ENCODE measurements at places on chromosomes 12 and 14.

DNA sequence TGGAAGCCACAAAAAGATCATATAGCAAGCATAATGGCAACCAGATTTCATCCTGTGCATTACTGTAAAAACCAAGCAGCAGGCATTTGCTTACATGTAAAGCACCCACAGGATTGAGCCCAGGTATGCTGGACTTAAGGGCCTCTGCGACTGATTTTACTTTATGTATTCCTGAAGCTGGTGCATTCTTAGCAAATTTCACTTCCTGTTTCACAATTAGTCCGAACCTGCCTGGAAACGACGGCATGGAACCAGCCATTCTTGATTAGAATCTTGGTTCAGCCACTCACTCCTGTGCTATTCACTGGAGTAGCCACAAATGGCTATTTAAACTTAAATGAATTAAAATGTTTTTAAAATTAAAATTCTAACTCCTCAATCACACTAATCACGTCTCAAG, 239.2 kb downstream of the NUAK1 start:
- DNase-seq: no peak

- DNase-seq: no peak
These were observed 74.2 kb downstream of the KICS2 start for GRCh38 chr12:64147875-64148274.

GRCh38 chr12:124365726-124366430, 71.0 kb downstream of the RFLNA start:
- DNase-seq: no peak

GRCh38 chr14:54220704-54221431, 175.9 kb upstream of the CDKN3 start:
- no peak for DNase-seq

DNA sequence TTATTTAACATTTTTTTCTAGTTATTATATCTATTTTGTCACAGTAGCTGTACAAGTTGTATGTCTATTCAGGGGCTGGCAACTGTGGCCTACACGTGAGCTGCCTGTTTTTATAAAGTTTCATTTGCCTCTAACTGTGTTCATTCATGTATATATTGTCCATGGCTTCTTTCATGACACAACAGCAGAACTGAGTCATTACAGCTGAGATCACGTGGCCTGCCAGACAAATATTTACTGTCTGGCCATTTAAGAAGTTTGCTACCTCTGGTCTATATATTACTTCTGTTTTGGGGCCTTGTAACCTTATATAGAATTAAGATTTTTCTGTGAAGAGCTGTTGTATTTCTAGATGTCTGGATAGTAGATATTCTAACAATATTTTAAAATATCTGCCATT, 37.9 kb downstream of the KIAA0586 start:
- no peak for DNase-seq

DNA sequence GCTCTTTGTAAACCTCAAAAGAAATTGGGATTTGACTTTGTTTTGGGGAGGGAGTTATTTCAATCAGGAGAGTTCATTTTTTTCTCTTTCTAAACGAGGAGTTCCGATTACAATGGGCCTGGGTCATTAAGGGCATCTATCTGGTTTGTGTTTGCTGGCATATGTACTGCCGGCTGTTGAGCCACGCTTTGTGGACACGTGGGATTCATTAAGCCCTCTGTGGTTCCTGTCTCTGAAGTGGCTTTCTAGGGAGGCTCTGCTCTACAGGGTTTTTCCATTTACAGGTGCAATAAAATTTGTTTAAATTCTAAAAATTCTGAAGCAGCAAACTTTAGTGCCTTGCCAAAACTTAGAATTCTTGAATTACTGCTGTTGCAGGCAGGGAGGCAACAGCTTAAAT, 57.9 kb downstream of the GNS start:
- DNase-seq: no peak

DNA sequence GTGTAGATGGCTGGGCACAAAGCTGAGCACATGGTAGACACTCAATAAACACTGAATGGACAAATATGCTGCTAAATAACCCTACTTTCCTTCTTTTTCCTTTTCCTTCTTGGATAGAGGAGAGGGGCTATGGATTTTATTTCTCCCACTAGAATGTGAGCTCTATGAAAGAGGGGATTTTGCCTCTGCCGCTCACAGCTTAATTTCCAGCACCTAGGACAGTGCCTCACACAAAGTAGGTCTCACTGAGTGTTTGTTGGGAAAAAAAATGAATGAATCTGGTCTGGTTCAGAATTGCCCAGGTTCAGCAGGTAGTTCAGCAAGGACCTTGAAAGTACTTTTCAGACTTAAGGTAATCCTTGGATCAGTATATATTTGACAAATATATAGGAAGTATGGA, 65.5 kb downstream of the WSCD2 start:
- DNase-seq: no peak

DNA sequence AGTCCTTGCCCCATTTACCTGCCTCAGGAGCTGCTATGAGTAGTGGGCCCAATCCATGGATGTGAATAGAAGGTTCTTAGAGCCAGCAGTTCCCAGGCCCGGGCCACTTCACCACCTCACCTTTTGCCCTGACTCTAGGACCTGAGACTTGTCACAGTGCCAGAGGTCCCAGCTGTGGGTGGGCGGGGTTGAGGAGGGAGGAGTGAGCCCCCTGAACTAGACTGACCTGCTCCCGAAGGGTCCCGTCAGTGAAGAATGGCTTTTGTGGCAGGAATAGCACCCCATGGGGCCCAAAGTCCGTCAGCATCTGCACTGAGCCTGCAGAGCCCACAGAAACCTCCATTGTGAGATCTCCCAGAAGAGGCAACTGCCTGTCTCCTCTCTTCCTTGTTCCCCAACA, 12.9 kb downstream of the ABCD4 start:
- DNase-seq: no peak

DNA sequence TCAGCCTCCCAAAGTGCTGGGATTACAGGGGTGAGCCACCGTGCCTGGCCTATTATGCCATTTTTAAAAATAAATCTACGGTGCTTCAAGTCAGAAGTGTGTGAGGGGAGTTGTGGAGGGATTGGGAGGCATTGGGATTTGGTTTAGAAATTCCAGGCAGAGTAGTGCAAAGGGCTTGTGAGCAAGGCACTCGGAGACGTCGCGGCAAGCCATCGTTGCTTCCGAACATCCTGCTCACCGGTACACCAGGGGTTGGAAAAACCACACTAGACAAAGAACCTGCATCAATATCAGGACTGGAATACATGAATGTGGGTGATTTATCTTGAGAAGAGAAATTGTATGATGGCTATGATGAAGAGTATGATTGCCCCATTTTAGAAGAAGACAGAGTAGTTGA, 227.0 kb downstream of the ALG10 start:
- DNase-seq: no peak

- no peak for DNase-seq
These were observed 20.4 kb upstream of the AMN start for GRCh38 chr14:102902086-102902485.

- DNase-seq: no peak
These were observed 18.4 kb upstream of the C14orf180 start for GRCh38 chr14:104561124-104561557.

- DNase-seq: no peak
These were observed 188.9 kb downstream of the CAND1 start for GRCh38 chr12:67457778-67458665.

DNA sequence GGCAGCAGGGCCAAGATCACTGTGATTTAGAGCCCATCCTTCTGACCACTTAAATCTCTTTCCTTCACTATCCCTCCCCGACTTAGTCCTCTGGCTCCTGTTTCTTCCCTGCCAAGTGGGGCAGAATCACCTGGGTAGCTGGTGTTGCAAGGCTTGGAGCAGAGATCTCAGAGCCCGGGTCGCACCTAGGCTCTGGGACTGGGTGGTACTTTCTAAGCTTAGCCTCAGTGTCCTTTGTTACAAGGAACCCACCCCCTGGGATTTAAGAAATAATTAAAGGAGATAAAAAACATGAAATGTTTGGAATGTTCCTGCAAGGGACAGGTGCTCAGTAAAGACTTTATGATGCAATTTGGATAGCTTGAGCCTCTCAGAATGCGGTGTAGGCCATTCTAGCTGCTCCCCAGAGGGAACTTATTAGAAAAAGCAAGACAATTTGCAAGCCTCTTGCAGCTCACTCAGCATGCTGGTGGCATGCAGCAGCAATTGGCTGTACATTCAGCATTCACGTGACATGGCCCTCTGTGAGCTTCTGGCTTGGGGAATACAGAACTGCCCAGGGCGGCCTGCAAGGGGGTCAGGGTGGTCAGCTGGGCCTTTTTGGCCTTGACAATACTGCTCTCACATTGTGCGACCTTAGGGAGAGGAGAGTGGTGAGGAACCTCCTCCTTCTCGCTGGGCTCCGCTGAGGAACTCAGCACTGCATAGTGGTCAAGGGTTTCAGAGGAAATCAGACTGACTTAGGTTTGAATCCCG, 16.8 kb downstream of the C14orf132 start:
- no peak for DNase-seq

DNA sequence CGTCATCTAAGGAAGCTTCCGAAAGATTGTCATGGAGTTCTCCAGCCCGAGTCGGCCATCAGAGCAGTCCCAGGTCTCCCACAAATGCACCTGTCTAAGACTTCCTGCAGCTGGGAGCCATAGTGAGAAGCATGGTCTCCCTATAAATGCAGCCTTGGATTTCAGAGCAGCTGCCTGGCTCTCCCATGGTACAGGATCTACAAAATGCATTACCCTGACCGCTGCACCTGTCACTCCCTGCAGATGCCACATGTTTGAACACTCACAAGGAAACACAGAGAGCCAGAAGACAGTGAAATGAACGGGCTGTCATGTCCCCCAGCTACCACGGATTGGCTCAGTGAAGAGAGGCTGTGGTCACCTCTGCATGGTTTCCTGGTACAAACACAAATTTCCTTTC, 702.7 kb downstream of the MED13L start:
- DNase-seq: no peak

- DNase-seq: no peak
These were observed 385.8 kb downstream of the MED13L start for GRCh38 chr12:115891556-115892164.

DNA sequence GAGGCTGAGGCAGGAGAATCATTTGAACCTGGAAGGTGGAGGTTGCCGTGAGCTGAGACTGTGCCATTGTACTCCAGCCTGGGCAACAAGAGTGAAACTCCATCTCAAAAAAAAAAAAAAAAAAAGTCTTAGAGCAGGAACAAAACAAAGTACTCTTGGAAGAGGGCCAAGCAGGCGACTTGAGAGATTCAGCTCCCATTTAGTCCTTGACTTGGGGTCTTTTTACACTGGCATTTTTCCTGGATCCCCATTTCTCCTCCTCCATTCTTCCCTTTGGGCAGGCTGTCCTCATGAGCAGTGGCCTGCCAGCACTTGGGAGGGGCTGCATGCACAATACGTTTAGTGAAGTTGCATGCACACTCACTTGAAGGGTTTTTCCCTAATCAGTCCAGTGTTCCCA, 72.9 kb downstream of the C14orf132 start:
- no peak for DNase-seq

DNA sequence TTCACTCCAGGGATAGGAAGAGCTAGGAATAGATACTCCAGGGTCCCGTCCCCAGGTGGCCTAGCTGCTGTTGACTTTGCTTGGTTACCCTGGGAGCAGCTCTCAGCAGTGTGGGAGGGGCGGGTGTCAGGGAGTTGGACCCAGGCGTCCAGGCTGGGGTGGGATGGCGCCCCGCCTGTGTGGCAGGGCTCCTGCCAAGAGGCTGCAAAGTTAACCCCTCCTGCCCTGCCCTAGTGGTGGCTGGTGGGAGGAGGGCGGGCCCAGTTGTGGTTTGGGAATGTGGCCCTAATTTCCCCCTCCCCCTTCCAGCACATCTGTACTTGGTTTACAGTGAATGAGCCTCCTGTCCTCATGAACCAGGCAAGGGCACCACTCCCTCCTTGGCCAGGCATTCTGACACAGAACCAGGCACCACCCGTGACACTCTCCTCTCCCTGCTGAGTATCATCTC, 1.7 kb upstream of the RARG start:
- DNase-seq: no peak

GRCh38 chr12:67067453-67068203, 201.5 kb upstream of the CAND1 start:
- no peak for DNase-seq

- no peak for DNase-seq
These were observed 142.5 kb downstream of the DPY19L2 start for GRCh38 chr12:63525831-63526230.

DNA sequence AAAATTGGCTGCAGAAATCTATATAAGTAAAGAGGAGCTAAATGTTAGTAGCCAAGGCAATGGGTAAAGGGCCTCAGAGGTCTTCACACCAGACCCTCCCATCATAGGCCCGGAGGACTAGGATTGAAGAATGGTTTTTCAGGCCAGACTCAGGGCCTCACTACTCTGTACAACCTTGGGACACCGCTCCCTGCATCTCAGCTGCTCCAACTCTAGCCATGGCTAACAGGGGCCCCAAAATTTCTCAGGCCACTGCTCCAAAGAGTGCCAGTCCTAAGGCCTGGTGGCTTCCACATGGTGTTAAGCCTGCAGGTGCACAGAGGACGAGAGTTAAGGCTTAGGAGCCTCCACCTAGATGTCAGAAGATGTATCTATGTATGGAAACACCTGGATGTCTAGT, 155.5 kb upstream of the MGAT4C start:
- no peak for DNase-seq

- DNase-seq: no peak
These were observed 65.9 kb downstream of the DDX51 start for GRCh38 chr12:132078190-132078589.

DNA sequence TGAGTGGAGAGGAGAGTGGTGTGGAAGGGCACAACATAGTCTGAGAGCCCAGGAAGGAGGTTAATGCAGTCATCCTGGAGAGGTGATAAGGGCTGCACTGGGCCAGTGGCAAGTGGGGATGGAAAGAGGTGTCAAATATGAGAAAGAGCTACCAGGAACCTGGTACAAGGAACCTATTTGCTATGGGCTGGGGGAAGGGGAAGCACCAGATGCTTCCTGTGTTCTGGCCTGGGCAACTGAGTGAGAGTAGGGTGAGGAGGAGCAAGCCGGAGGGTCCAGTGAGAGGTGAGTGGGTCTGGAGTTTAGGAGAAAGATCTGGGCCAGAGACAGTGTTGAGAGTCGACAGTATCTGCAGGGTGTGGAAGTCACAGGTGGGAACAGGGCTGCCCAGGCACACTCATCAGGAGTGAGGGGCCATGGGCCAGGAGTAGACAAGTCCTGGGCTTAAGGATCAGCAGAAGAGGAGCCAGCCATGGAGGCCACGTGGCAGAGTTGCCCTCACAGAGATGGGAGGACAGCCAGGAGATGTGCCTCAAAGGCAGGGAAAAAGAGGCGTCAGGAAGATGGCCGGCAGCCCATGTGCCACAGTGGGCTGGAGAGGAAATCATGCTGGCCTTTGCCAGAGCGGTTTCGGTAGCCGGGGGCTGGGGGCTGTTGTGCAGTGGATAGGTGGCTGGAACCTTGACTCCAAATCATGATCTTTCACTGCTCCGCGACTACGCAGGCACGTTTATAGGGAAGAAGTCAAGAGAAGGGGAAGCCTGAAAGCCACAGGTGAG, 2.9 kb upstream of the AQP6 start:
- DNase-seq: no peak

- no peak for DNase-seq
These were observed 28.8 kb upstream of the DLGAP5 start for GRCh38 chr14:55220230-55220629.

GRCh38 chr14:52253503-52253902, 14.0 kb upstream of the PTGDR start:
- DNase-seq: no peak

Measured in activated CD4-positive, alpha-beta T cell treated with anti-CD3 and anti-CD28 coated beads for 48 hours (primary cell).